ENCODE measurements at places on chromosomes 6 and 20.

- peaks cover 2% of the 10 kb centered on the region for H3K4me1 ChIP-seq
- H3K36me3 ChIP-seq: peaks cover 2% of the 10 kb centered on the region
- H3K27me3 ChIP-seq: no peaks in the 10 kb centered on the region
- H3K27ac ChIP-seq: no peak overlapping the region
- DNase-seq: no peak
Observed at GRCh38 chr20:17934141-17934862, 34.3 kb downstream of the SNX5 start.

- H3K27me3 ChIP-seq: no peaks in the 10 kb centered on the region
- no peak overlapping the region for H3K27ac ChIP-seq
- DNase-seq: no peak
- no peaks in the 10 kb centered on the region for H3K36me3 ChIP-seq
- H3K4me1 ChIP-seq: no peaks in the 10 kb centered on the region
Observed at GRCh38 chr6:48280035-48280620, 169.1 kb upstream of the PTCHD4 start.

- H3K4me3 ChIP-seq: no peak overlapping the region
- peaks cover 9% of the 10 kb centered on the region for H3K4me1 ChIP-seq
- no peaks in the 10 kb centered on the region for H3K36me3 ChIP-seq
- DNase-seq: no peak
- no peak overlapping the region for H3K27ac ChIP-seq
- peaks cover 38% of the 10 kb centered on the region for H3K27me3 ChIP-seq
Observed at GRCh38 chr6:49546331-49546730, 4.1 kb upstream of the C6orf141 start.

DNA sequence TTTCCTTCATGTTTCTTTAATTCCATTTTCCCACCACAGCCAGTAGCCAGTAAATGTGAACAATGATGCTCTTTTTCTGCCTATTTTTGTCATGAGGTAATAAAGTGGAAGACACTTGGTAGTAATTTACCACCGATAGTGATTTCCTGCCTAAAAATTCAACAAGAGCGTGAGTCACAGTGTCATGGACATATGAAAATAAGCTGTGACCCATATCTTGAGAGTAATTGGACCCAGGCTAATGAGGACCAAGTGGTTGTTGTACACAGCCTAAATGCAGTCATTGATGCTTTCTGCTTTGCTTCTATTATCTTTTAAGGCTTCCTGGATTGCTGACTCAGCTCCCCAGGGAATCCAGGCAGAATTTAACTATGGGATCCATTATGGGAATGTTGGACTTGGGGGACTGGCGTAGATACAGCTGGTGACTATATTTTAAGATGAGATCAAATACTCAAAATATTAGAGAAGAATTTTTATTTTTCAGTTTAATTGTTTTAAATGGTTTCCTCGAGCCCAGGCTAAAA is 265.9 kb upstream of the FERMT1 start:
- H3K27me3 ChIP-seq: no peaks in the 10 kb centered on the region
- no peak for DNase-seq
- H3K27ac ChIP-seq: no peak overlapping the region
- H3K4me3 ChIP-seq: no peak overlapping the region
- H3K4me1 ChIP-seq: no peaks in the 10 kb centered on the region

DNA sequence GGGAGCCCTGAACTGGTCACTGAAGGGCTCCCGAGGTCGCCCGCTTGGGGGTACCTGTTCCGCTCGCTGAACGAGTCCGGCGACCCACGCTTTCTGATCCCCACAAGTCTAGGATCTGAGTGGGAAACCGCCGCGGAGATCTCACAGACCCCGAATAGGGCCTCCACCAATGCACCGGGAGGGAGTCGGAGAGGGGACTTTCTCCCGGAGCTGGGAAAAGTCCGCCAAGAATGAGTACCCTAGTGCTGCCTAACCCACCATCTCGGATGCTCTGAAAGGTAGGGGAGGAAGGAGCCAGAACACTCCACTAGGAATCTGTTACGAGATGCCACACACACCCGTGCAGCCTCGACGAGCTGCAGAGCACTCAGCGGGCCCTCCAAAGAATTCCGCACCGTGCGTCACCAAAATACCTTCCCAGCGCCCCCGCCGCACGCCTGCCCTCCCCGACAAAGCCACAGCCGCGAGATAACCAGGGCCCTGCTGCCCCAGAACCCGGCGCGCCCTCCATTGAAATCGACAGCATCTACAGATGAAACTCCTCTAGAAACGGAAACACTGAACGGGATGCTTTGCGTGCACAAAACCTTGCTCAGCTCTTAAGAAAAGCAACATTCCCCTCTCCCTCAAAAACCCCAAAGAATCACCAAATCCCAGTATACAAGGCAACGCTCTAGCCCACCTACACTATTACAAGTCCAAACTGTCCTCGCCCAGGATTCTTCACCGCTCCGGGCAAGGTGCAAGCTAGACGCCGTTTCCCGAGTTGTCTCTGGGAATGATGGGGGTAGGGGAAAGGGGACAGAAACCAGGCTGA is 686 bp downstream of the COL12A1 start:
- DNase-seq: no peak
- H3K4me1 ChIP-seq: peaks cover 47% of the 10 kb centered on the region
- peak overlapping the region; percentile 49 for H3K4me3 ChIP-seq
- no peak overlapping the region for H3K27ac ChIP-seq
- H3K27me3 ChIP-seq: peaks cover 89% of the 10 kb centered on the region
- H3K36me3 ChIP-seq: no peaks in the 10 kb centered on the region

GRCh38 chr20:35478804-35479472 is 23.5 kb downstream of the CEP250 start:
- no peak overlapping the region for H3K27ac ChIP-seq
- no peak overlapping the region for H3K4me3 ChIP-seq
- H3K4me1 ChIP-seq: peaks cover 2% of the 10 kb centered on the region
- no peaks in the 10 kb centered on the region for H3K27me3 ChIP-seq

- no peaks in the 10 kb centered on the region for H3K4me1 ChIP-seq
- H3K27ac ChIP-seq: no peak overlapping the region
- no peak for DNase-seq
- H3K36me3 ChIP-seq: no peaks in the 10 kb centered on the region
- H3K4me3 ChIP-seq: no peak overlapping the region
Observed at GRCh38 chr6:88246654-88247053, 80.5 kb upstream of the CNR1 start.

DNA sequence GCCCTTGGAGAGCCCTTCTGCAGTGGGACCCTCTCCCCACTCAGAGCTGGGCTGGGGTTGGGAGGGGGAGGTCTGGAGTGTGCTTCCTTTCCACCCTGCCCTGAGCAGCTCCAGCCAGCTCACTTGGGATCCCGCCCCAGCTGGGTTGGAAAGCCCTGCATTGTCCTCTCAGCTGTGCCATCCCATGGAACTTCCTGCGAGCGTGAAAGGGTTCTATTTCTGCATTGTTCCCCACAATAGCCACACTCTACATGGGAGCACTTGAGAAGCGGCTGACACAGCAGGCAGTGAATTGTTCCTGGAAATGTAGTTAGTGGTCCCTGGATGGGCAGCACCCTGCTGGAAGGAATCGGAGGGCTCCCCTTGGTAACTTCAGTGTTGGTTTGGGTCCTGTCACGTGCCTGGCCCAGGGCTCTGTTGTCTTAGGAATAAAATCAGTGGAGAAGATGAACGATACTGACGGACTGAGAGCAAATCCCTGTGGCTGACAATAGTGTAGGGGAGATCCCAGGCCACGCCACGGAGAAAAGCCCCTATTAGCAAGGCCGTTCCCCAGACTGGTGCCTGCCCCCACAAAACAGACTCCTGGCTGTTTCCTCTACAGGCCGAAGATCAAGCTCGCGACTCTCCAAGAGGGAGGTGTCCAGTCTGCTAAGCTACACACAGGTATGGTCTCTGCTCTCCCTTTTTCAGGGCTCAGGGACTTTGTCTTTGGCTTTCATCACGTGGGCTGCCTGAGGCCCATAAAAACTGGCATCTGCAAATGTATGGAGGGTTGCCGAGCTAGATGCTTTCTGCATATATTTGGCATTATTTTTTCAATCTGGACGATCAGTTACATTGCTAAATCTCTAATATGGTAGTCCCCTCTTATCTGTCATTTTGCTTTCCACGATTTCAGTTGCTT is 18.8 kb downstream of the DNMT3B start:
- no peaks in the 10 kb centered on the region for H3K36me3 ChIP-seq
- no peaks in the 10 kb centered on the region for H3K27me3 ChIP-seq

GRCh38 chr20:38935967-38936407 is 9.8 kb downstream of the FAM83D start:
- H3K27me3 ChIP-seq: no peaks in the 10 kb centered on the region
- H3K4me3 ChIP-seq: no peak overlapping the region
- DNase-seq: no peak

GRCh38 chr6:72828904-72829303 is 207.0 kb downstream of the KCNQ5 start:
- H3K4me3 ChIP-seq: no peak overlapping the region
- H3K27ac ChIP-seq: no peak overlapping the region
- peaks cover 5% of the 10 kb centered on the region for H3K36me3 ChIP-seq
- no peaks in the 10 kb centered on the region for H3K27me3 ChIP-seq
- DNase-seq: no peak
- peaks cover 11% of the 10 kb centered on the region for H3K4me1 ChIP-seq

DNA sequence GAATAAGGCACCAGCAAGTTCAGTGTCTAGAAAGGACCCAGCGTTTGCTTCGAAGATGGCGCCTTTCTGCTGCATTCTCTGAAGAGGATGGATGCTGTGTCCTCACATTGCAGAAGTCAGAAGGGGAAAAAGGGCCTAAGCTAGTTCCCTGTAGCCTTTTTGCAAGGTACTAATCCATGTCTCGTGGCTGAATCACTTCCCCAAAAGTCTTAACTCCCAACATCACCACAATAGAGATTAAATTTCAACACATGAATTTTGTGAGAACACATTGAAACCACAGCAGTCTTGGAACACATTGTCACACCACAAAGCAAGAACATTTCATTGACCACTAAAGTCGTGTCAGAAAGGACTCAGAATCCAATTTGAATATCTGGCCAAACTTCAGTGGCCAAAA is 42.1 kb downstream of the KLHL31 start:
- H3K27me3 ChIP-seq: peaks cover 22% of the 10 kb centered on the region
- H3K4me1 ChIP-seq: no peaks in the 10 kb centered on the region
- no peak overlapping the region for H3K27ac ChIP-seq

DNA sequence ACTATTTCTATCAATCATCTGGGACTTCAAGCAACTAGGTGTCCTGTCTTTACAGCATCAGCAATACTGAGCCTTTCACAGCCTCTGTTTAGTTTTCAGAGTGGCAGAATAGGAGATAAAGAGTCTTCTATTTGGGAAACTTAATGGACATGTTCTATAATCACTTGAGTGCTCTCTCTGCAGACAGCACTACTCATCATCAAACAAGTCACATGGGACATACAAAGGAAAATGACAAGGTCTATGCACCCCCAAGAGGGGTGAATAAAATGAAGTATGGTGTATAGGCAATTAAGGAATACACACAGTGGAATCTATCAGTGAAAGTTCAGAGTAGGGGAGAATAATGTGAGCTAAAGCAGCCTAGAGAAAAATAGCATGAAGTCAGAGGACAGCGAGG is 237.8 kb upstream of the THEMIS start:
- H3K27me3 ChIP-seq: peaks cover 5% of the 10 kb centered on the region
- no peak overlapping the region for H3K27ac ChIP-seq
- peaks cover 6% of the 10 kb centered on the region for H3K4me1 ChIP-seq

DNA sequence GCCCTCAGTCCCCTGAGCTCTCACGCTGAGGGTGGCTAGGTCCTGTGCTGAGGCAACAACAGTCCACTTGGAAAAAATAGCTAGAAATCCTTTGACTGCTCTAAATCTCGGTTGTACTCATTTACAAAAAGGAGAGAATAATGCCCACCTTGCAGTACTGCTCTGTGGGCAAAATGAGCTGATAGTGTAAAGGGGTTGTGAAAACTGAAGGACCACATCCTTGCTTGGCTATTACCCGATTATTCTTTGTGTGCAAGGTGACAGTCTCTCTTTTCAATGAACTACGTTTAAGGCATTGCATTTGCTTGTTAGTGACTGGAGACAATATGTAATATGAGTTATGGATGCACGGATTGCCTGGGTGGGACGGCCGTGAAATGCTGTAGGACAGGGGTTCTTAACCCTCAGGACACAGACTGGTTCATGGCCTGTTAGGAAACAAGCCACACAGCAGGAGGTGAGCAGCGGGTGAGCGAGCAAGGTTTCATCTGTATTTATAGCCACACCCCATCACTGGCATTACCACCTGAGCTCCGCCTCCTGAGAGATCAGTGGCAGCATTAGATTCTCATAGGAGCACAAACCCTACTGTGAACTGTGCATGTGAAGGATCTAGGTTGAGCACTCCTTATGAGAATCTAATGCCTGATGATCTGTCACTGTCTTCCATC is 14.6 kb downstream of the SAMD3 start:
- H3K4me3 ChIP-seq: no peak overlapping the region
- no peak for DNase-seq
- no peak overlapping the region for H3K27ac ChIP-seq
- peaks cover 88% of the 10 kb centered on the region for H3K36me3 ChIP-seq
- no peaks in the 10 kb centered on the region for H3K27me3 ChIP-seq

- H3K4me3 ChIP-seq: no peak overlapping the region
- H3K4me1 ChIP-seq: no peaks in the 10 kb centered on the region
- H3K36me3 ChIP-seq: no peaks in the 10 kb centered on the region
- no peak for DNase-seq
Observed at GRCh38 chr6:105015482-105015881, 58.6 kb downstream of the LIN28B start.

GRCh38 chr20:58675641-58676040 is 17.0 kb upstream of the NPEPL1 start:
- DNase-seq: no peak
- H3K4me1 ChIP-seq: peaks cover 3% of the 10 kb centered on the region
- H3K36me3 ChIP-seq: peaks cover 57% of the 10 kb centered on the region
- no peak overlapping the region for H3K27ac ChIP-seq

All from T-helper 2 cell treated with Interferon-gamma antibody and Interleukin-4, amounts not matched to agents 5 μg/mL and 100 μg/mL, for 36 hours (primary cell).